ENCODE measurements at places on chromosomes 5 and 9.

DNA sequence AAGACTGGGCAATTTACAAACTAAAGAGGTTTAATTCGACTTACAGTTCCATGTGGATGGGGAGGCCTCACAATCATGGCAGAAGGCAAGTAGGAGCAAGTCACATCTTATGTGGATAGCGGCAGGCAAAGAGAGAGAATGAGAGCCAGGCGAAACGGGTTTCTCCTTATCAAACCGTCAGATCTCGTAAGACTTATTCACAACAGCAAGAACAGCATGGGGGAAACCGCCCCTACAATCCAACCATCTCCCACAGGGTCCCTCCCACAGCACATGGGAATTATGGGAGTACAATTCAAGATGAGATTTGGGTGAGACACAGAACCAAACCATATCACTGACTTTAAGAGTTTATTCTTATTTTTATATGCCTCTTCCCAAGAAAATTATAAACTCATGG lies 60.3 kb downstream of the RFK start:
- no peak for DNase-seq

- DNase-seq = peak; percentile 79
These were observed 215.8 kb downstream of the ADAMTS12 start for GRCh38 chr5:33675958-33676464.

- peak; percentile 67 for DNase-seq
These were observed 453.5 kb downstream of the RAB3C start for GRCh38 chr5:59036274-59036961.

GRCh38 chr5:42874621-42875198 lies 63.0 kb upstream of the SELENOP start:
- DNase-seq = no peak

GRCh38 chr9:125356032-125356431 lies 94.4 kb downstream of the GAPVD1 start:
- no peak for DNase-seq

- DNase-seq = no peak
These were observed 559.5 kb upstream of the KLF4 start for GRCh38 chr9:108049026-108049607.

DNA sequence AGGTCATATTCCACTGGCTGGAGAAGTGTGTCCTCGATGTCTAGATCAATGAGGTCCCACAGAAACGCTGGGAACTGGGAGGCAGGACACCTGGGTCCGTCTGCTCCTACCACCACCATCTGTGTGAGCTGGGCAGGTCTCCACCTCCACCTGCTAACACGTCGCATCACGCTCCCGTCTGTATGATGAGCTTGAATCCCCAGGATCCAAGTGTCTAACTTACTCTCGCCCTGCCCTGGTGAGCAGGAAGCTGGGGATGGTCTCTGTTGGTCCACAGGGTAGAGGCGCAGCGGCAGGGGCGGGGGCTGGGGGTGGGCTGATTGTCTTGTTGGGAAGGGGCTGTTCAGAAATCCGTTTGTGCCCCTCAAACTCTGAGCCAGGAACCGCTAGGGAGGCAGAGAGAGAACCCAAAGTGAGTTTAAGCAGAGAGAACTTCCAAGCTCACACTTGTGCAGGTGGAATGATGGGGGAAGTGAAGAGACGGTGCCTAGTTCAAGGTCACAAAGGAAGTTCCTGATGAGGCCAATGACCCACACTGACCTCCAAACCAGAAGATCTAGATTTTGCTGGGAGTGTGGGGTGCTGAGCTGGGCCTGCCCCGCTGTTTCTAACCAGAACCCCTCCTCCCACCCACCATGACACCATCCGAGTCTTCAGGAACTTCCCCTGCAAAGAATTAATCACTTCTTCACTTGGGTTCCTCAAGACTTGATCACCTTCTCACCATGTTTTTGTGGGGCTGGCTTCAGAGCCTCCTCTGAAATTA lies 21.1 kb downstream of the ORM2 start:
- no peak for DNase-seq

- DNase-seq = no peak
These were observed 105.6 kb downstream of the PLCXD3 start for GRCh38 chr5:41404757-41405156.

GRCh38 chr5:116569999-116570398 lies 4.6 kb downstream of the SEMA6A start:
- no peak for DNase-seq

DNA sequence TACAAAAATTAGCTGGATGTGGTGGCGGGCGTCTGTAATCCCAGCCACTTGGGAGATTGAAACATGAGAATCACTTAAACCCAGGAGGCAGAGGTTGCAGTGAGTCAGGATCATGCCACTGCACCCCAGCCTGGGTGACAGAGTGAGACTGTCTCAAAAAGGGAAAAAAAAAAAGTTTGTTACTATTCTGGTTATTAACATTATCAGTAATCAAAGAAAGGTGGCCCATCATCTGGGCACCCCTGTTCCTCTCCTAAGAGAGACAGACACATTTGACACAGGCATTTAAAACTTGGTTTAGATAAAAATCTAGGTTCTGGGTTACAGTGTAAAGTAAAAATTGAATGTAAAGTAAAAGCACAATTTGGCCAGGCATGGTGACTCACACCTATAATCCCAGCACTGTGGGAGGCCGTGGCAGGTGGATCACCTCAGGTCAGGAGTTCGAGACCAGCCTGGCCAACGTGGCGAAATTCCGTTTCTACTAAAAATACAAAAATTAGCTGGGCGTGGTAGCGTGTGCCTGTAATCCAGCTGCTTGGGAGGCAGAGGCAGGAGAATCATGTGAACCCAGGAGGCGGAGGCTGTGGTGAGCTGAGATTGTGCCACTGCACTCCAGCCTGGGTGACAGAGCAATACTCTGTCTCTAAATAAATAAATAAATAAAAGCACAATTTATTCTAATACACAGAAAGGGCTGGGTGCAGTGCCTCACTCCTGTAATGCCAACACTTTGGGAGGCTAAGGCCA lies 16.7 kb upstream of the PHYHD1 start:
- DNase-seq = no peak

- no peak for DNase-seq
These were observed 8.1 kb upstream of the SLC2A8 start for GRCh38 chr9:127388856-127389238.

GRCh38 chr5:123068368-123068938 lies 20.6 kb upstream of the PRDM6 start:
- no peak for DNase-seq

- no peak for DNase-seq
These were observed 121.8 kb downstream of the GCNT1 start for GRCh38 chr9:76580820-76581219.

- DNase-seq = no peak
These were observed 637.1 kb upstream of the CCNG1 start for GRCh38 chr5:162800301-162800700.

- no peak for DNase-seq
These were observed 10.6 kb upstream of the HMHB1 start for GRCh38 chr5:143801252-143801939.

DNA sequence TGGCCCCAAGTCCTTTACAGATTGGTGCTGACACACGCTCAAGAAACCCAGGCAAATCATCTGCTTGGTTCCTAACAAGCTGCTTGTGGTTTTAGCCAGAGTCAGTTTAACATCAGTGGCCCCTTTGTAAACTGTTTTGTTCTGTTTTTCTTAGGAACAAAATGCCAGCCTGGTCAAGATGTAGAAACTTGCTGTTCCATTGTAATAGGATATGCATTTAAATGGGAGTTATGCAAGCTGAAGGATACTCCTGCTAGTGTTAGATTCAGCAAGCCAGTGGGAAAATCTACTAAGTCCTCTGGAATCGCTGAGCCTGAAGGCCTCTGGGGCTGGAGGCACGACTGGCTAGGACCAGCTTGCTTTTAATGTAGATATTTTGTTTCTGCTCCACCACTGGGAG lies 391.1 kb downstream of the TLE4 start:
- no peak for DNase-seq

DNA sequence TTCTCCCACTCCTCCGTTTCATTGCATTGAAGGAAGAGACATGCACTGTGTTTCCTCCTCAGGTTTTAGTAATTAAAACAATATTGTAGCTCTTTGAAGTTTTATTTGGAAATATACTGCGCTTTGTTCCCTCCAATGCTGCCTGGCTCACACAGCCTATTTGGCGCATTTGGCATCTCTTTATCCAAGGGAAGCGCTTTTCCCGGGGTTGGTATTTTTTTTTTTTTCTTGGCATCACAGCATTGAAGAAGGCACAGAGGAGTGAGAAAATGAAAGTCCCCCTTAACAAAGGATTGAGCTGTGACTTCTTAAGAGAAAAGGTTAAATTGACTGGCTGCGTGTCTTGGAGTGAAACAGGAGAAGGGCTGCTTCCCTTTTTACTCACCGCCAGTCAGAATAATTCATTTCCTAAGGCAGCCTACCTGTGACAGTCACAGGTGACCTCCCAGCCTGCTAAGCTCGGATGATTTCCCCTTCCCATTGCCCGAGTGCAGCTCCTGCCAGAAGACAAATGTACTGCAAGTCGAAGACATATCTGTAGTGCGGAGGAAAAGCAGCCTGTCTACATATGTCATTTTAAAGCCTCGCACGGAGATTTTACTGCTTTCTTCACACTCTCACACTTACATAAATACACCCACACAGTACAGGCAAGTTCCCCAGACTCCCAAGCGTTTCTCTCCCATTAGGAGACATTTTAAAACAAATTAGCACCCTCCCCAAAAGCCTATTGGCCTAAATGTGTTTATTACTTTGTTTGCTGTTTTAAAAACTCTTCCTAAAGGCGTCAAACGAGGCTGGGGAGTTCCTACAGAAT lies 665.5 kb upstream of the ZNF608 start:
- no peak for DNase-seq

DNA sequence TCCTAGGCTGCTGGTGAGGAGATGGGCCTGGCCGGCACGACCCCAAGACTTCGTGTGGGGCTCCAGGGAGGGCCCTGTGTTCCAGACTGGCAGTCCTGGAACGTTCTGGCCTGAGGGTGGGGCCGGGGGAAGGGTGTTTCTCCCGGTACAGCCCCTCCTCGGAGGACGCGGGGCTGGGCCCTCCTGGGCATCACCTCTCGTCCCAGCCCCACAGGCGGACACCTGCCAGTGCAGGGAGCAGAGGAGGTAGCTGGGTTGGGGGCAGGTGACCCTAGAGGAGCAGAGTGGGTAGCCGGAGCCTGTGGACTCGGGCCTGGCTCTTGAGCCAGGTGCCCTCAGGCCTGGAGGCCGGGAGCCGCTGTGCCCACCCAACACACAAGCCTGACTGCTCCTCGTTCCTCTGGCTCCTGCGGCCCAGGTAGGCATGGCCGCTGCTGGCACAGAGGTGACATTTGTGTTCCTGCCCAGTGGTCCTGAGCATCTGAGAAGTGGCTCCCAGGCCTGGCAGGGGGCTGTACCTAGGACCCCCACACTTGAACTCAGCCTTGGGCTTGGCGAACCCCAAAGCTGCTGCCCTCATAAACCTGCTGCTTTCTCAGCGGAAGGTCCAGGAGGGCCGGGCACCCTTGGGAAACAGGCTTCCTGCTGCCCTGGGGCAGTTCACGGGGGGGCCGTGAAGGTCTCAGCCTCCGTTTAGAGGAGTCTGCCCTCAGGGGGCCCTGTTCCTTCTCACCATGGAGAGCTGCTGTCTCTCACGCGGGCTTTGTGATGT lies 817 bp downstream of the SLC6A19 start:
- DNase-seq = no peak

DNA sequence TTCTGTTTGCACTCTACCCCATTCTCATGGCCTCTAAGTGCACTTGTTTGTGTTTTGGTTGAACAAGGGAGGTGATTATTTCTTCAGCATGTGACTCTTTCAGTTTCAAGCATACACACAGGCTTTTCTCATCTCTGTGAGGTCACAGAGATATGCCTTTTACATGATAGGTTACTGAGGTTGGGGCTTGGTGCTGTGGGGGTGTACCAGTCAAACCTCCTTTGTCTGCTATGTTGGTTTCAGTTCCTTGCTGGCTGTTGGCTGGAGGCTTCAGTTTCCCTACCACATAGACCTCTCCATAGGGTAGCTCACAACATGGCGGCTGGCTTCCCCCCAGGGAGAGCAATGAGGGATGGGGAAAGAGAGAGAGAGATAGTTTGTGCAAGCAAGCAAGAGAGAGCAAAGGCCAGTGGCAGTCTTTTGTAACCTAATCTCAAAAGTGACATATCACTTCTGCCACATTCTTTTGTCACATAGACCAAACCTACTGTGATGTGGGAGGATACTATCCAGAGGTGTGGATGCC lies 96.7 kb upstream of the SEMA6A start:
- no peak for DNase-seq

DNA sequence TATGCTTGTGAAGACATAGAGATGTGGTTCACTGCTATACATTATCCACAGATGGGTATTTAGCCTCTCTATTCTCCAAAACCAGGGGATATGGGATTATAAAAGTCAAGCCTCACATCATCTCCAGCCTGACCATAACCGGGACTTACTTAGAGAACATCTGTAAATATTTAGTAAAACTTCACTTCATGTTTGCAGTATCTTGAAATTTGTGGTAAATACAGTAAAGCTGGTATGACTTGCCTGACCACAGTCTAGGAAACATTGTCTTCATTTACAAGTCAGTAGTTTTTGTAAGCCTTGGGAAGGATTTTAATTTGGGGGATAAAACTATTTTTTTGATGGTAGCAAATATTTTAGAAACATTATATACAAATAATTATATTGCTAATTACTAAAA lies 64.2 kb downstream of the MAST4 start:
- DNase-seq = no peak

GRCh38 chr5:145130996-145131395 lies 704.1 kb downstream of the PRELID2 start:
- DNase-seq = no peak

DNA sequence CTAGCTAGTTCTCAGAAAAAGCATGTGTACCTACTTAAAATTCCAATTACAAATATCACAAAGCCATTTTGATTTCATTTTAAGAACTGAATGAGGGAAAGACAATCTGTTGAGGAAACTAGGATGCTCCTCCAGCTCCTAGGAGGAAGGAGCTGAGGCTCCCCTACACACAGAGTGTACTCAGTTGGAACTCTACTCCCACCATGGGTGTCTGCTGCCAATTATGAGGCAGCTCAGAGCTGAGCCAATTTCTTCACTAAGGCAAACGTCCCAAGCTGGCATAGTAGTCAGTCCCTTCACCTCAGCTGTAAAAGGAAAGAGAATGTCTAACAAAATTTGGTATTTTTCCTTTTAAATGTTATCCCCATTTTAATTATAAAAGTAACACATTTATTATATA lies 300.0 kb upstream of the TRPC7 start:
- DNase-seq = no peak
